ENCODE measurements at places on chromosomes 7 and 10.
A peak's percentile ranks its signal among the peaks of the same experiment; 100 is the strongest.

DNA sequence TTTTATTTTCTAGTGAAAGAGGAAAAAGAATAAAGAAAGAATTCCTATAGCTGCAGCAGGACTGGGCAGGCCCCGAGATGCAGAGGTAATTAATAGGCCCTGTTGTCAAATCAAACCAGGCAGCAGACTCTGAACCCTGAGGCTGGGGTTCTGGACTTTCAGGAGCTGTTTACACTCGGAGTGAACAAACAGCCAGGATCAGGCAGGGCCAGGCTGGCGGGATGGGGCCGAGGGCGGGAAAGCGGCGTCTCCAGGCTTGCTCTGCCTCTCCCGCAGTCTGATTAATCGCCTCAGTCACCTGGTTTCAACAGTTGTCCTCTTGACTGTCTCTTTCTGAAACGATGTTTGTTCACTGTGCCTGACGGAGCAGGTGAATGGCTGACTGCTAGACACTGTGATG lies 675.4 kb upstream of the FOXK1 start:
- DNase-seq, result no peak

- no peak for DNase-seq
Observed at GRCh38 chr10:21194510-21194993, 297.4 kb upstream of the NEBL start.

GRCh38 chr10:76085002-76085816 lies 653.8 kb downstream of the LRMDA start:
- DNase-seq, result no peak

DNA sequence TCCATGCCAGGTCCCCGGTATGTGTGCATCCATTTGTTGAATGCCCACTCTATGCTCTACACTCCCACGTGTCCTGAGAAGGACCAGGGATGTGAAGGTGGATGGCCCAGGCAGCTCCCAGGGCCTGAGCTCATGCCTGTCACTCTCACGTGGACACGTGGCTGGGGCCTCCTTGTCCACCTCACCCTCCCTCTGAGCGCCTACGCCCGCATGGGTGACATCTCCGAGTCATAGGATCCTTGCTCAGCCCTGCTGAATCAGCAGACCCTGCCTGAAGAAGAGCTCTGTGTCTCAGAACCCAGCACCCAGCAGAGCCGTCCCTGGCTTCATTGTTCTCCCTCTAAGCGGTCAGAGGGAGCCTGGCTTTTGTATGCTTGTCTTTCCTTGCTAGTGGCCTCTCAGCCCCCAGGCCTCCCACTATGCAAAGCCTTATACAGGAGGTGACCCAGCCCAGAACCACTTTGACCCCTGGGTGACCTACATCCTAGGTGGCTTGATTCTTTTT lies 107.9 kb upstream of the PPIF start:
- peak; percentile 96 for DNase-seq

- no peak for DNase-seq
Observed at GRCh38 chr10:26211781-26212444, 4.7 kb upstream of the GAD2 start.

GRCh38 chr7:55309040-55309991 lies 55.8 kb upstream of the LANCL2 start:
- no peak for DNase-seq

GRCh38 chr10:101709359-101710058 lies 14.5 kb upstream of the FBXW4 start:
- no peak for DNase-seq

DNA sequence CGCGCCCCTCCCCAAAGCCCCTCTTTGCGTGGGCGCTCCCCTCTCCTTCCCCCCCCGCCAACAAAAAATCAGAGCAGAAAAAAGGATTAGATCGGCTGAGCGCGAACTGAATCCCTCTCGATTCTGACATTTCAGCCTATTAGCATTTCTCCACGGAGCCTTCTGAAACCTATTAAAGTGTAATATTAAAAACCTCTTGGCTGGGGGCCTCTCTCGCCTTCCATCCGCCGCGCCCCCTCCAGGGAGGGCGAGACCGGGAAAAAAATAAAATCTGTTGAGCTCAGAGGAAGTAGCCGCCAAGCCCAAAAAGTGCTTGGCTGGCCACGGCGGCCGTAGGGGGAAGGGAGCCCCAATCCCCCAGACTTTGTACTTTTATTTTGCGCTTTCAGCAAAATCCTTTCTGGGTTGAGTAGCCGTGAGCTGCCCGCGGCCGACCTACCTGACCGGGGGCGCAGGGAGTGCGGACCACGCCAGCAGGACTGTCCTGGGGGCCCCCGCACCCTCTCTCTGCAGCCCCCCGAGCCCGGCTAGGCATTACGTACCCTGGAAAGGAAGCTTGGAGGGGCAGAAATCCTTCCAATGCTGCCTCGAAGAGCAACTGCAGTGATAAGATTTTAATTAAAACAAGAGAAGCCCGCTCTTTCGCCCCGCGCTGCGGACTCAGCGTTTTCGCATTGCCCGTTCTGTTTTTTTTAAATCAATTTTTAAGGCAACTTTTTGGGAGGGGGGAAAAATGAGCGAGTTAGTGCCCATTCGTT lies 1.3 kb upstream of the TNRC18 start:
- peak; percentile 74 for DNase-seq

- no peak for DNase-seq
Observed at GRCh38 chr7:142940966-142941535, 1.8 kb downstream of the LLCFC1 start.

DNA sequence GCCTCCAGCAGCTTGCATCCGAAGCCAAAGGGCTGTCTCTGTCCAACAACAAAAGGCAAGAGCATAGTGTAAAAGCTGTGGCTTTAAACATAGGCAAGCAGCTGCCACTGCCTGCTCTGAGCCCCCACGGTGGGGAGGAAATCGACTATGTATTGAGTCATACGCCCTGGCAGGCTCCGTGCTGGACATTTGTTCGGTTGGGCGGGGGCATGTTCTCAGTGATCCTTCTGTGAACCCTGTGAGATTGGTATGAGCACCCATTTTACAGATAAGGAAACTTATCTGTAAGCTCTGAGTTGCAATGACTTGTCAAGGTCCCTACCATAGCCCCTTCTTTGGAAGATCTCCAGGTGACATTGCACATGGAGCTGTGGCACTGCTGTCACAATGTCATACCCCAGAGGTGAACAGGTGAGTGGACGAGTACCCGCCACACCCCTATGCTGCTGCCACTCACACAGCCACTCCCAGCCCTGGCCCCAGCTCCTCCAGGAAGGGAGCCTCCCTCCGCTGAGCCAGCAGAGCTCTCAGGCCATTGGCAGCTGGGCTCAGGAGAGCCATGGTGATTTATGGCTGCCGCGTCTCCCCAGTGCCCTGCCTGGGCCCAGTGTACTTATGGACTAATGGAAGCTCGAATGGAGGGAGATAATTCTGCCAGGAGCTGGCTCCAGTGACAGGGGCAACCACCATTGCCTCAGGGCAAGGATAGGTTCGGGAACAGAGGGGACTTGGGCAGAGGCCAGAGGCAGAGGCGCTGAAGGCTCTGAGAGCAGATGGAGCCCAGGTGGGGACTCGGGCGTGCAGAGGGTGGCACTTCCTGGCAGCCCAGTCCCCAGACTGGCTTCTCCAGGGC lies 43.7 kb downstream of the UNC5B start:
- no peak for DNase-seq

- DNase-seq, result no peak
Observed at GRCh38 chr10:1419796-1420610, 317.3 kb downstream of the ADARB2 start.

GRCh38 chr10:76082232-76082631 lies 650.8 kb downstream of the LRMDA start:
- DNase-seq, result no peak

Measured in suppressor macrophage treated with lipopolysaccharide for 1 hour (primary cell).